ENCODE measurements at places on chromosomes 4 and X.

DNA sequence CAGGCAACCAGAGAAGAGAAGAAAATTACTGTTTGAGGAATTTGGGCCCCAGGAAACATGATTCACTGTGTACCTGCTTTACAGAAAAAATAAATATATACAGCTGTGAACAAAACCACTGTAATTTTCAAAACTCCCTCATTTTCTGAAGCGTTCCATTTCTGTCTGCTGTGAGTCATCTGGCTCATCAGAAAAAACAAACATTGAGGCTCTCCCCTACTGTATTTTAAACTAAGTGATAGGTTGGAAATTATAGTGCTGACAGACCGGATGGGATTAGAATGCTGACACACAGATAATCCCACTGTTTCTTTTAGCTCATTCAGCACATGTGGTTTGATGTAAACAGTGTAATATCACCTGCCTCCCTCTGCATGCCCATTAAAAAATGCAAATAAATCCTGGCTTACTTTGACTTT, 847.0 kb downstream of the TRIML1 start:
- no peak for DNase-seq

DNA sequence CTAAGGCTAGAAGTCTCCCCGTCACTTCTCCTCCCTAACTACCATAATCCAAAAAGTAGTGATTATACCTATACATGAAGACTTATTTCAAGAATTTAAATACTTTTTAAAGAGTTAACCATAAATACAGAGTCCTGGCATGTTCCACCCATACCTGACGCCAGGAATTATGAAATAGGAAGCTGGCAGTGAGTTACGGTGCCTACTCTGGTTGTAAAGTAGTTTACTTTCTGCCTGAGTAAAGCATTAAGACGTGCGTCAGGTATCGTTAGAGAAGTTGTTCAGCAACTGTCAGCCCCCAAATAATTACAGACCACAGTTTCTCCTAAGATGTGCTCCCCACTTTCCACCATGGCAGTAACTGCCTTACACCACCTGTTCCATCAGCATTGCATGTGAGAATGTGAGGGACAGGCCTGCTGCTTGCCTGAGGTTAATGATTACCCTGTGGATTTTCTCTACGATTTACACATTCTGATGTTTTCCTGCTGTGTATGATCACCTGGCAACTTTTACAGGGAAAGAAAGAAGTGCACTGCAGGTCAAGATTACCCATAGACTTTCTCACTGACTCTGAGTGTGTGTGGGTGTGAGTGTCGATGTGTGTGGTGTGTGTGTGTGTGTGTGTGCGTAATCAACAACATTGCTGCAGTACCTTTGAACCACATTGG, 92.3 kb upstream of the SLC7A11 start:
- no peak for DNase-seq

DNA sequence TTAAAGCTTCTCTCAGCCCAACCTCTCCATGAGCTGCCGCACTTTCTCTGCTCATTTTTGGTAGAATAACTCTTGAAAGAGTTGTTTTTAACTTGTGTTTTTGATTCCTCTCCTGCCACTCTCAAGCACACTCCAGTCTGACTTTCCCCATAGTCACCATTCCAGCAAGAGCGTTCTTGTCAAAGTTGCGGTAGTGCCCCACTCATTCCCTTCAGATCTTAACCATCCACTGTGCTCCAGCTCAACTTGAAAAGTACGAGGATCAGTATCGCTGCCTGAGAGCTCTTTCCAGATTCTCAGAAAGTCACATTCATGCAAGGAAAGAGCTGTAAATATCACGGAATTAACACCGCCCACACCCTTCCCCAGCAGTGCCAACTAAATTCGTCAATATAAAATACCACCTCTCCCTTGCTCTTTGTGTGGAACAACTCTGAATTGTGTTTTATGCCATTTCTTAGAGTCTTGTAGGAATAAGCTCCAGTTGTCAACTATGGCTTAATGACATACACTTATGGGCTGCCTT, 59.7 kb upstream of the IL15 start:
- no peak for DNase-seq

GRCh38 chrX:153583433-153583832, 15.5 kb downstream of the CCNQ start:
- DNase-seq: no peak

GRCh38 chr4:109169170-109169569, 133.3 kb downstream of the COL25A1 start:
- DNase-seq: no peak

DNA sequence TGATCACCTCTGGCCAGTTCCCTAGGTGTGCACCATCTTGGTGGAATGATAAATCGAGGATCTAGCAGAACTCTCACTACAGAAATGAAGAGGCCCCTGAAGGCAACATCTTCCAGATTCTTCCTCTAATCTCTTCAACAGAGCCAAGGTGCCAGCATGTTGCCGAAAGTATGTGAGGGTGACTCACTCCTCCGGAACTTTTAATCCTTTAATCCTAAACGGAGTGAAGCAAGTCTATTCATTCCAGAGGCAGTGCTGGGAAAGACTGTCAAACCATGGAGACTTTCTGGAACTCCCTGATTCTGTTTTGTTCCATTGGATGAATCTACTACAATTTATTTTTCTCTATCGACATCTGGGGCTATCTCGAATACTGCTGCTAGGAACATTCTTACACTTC, 68.7 kb downstream of the SUPT20HL2 start:
- DNase-seq: no peak

DNA sequence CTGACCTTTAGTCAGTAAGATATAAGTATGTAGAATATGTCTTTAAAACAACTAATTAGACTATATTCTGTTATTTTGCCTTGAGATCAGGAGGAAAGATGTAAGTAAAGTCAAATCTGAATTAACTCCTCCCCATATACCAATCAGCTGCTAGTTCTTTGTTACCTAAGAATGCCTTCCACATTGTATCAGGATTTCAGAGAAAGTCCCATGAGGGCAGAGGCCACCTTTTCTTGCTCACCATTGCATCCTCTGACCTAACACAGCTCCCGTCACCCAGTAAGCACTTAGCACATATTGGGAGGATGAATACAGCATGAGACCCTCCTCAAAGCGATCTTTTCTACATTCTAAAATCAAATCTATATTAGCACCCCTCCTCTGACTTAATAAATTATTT, 87.0 kb downstream of the COL25A1 start:
- DNase-seq: no peak

DNA sequence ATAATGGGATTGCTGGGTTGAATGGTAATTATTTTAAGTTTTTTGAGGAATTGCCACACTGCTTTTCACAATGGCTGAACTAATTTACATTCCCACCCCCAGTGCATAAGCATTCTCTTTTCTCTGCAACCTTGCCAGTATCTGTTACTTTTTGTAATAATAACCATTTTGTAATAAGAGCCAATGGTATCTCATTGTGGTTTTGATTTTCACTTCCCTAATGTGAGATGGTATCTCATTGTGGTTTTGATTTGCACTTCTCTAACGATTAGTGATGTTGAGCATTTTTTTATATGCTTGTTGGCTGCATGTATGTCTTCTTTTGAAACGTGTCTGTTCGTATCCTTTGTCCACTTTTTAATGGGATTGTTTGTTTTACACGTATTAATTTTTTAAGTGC, 213.1 kb upstream of the HDX start:
- DNase-seq: no peak

GRCh38 chr4:128468123-128468989, 180.7 kb upstream of the PGRMC2 start:
- DNase-seq: no peak

GRCh38 chr4:37389366-37389765, 144.8 kb downstream of the NWD2 start:
- DNase-seq: no peak

DNA sequence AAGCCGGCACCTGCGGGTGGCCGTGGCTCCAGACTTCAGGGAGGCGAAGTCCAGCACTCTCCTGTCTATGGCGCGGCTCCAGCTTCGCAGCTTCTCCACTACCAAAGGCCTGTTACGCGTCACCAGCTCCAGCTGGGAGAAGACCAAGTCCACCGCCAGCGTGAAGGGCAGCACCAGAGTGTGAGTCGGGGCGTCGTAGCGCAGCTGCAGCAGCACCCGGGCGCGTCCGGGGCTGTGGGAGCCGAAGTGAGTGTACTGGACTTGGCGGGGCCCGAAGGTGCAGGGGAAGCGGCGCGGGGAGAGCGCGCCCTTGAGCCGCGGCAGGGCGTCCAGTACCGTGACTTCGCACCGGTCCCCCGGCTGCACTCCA, 444 bp downstream of the FREM3 start:
- no peak for DNase-seq

DNA sequence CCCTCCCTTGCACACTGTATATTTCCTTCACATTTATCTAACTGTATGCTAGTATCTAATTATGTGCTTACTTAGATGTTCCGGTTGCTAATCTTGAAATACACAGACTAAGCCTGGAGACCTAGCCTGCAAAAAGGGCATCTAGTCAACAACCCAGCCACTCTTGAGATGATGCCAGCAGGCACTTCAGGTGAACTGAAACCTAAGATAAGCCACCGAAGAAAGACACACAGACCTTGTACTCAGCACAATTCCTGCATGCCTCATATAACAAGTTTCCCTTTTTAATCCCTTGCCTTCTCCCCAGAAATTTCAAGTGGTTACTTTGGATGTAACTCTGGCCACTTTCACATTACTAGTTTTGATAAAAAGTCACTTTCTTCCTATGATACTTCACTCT, 2506.6 kb downstream of the ARAP2 start:
- no peak for DNase-seq

DNA sequence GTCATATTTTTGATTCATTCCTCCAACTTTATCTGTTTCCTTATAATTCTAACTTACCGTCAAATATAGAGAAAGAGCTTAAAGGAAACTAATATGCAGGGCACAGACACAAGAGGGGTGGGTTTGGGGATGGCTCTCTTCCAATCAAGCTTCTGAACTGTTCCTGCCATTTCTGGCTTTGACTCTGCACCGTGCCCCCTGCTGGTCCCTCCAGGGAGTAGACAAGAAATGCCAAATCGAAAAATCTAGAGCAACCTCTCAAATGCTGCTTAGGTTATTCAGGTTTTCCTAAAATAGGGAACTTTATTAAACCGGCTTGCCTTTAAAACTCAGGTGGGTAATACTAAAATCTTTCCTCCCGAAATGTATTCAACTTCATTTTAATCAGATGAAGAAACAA, 39.8 kb upstream of the VCX3A start:
- DNase-seq: no peak

DNA sequence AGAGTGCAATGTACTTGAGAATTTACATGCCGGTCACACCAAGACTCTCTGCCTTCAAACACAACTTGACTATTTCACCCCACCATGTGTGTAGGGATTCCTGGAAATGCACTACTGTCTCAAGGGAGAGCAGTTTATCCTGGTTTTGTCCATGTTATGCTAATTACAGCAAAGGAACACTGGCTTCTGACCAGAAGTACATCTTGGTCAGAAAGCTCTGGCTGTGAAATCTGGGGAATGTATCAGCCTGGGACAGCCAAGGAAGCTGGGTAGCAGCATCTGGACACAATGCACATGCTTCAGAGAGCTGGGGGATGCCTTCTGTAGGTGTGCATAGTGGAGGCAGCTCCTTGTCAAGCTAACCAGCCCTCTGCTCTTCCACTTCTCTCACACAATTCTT, 1432.6 kb upstream of the TENM3 start:
- no peak for DNase-seq

DNA sequence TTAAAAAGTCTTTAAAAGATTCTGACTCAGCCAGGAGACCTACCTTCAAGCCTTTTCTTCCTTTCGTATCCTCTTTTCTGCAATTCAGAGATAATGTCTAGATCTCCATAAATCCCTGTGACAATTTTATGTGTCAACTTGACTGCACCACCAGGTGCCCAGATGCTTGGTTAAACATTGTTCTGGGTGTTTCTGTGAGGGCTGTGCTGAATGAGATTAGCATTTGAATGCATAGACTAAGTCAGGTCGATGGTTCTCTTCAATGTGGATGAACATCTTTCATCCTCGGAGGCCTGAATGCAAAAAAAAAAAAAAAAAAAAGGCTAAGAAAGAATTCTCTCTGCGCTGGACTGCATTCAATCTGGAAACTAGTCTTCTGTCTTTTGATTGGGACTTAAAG, 1082.7 kb downstream of the NLGN4X start:
- no peak for DNase-seq

- DNase-seq: no peak
Measured at GRCh38 chr4:73772363-73772762, 32.0 kb downstream of the CXCL8 start.

GRCh38 chr4:20638825-20639224, 61.4 kb upstream of the PACRGL start:
- no peak for DNase-seq

- DNase-seq: no peak
Measured at GRCh38 chr4:61786211-61786610, 586.1 kb downstream of the ADGRL3 start.

GRCh38 chr4:2269206-2269531, 7.3 kb upstream of the MXD4 start:
- no peak for DNase-seq

DNA sequence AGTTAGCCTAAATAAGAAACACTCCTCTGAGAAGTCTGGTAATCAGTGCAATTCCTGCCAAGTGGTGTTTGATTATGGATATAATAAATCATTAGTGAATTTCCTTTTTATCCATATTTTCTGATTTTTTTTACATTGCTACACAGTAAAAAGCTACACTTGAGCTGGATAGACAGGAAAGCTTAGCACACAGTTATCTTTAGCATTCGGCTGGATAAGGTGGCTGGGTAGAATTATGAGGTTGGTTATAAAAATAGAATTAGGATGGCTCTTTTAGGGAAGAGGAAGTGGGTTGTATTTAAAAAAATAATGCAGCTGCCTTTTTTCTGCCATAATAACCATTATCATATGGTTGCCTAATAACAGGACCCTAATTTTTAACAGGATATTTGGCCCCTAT, 460.6 kb downstream of the NAF1 start:
- DNase-seq: no peak

DNA sequence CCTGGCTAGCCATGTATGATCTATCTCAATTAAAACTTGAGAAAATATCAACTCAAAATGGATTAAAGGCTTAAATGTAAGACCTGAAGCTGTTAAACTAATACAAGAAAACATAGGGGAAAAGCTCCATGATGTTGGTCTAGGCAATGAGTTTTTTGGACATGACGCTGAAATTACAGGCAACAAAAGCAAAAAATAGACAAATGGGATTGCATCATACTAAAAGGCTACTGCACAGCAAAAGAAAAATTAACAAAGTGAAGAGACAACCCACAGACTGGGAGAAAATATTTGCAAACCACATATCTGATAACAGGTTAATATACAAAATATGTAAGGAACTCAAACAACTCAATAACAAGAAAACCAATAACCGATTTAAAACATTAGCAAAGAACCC, 8.4 kb downstream of the GC start:
- DNase-seq: no peak
